ENCODE measurements at places on chromosomes 16 and 17.

GRCh38 chr16:11326084-11326736 lies 19.0 kb upstream of the RMI2 start:
- DNase-seq = no peak

DNA sequence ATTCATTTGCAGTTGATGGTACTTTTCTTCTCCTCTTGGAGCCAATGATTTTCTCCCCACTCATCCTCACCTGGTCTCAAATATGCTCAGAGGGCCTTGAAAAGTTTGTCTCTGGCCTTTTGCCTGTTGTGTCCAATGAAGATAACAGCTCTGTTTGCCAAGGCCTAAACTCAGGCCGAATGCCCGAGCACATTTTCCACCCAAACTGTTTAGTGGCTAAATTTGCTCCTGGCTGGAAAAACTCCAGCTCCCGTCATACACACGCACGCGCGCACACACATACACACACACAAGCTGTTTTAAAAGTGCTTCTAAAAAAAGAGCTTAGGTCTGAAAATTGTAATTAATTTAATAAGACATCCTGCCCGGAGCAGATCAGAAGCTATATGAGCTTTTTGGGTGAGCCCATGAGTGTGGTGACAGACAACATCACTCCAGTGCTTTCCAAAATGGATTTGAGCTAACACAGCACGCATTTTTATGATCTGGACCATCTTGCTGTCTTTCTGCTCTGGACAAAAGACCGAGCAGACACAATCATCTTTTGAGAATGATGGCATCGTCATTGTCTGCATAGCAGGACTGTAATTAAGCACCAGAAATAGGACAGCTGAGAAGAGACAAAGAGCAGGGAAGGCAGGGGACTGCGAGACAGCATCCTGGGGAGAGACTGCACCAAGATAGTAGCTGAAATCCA lies 48.9 kb downstream of the IRX6 start:
- no peak for DNase-seq

DNA sequence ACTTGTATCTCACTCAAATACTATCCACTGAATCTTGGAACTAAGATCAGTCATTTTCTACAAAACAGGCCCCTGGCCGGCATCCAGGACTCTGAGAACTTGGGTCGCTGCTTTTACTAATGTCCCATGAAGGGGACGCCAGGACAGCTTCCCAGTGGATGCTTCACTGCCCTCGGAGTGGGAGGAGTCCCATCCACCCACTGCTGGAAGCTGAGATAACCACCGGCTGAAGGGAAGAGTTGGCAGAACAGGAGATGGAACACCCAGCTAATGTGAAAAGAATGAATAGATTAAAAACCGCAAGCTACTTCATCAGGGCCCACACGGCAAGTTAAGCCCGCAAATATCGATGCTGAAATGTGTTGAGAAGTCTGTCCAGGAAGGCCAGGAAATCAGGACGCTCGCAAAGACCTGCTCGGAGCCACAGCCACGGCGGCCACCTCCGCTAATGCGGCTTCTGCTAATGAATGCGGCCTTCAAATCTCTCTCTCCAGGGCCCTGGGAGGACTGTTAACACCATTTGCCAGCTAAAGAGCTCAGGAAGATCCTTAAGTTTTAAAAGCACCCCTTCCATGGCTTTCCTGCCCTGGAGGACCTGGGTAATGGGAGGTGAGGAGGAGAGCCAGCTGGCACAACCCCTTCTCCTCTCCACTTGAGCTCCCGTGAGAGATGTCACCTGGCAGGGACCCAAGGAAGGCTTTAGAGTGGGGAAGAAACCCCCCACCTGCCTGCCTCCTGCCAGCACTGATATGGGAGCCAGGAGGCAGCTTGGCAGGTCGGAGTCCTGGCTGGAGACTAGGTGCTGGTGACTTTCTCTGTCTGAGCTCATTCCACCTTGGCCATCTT lies 226.6 kb upstream of the RPL38 start:
- DNase-seq = no peak

- no peak for DNase-seq
These were observed 2.3 kb downstream of the SOX15 start for GRCh38 chr17:7587420-7588151.

- DNase-seq = no peak
These were observed 12.7 kb downstream of the CYGB start for GRCh38 chr17:76524598-76525512.

GRCh38 chr16:24854607-24855171 lies 8.9 kb downstream of the SLC5A11 start:
- DNase-seq = no peak

DNA sequence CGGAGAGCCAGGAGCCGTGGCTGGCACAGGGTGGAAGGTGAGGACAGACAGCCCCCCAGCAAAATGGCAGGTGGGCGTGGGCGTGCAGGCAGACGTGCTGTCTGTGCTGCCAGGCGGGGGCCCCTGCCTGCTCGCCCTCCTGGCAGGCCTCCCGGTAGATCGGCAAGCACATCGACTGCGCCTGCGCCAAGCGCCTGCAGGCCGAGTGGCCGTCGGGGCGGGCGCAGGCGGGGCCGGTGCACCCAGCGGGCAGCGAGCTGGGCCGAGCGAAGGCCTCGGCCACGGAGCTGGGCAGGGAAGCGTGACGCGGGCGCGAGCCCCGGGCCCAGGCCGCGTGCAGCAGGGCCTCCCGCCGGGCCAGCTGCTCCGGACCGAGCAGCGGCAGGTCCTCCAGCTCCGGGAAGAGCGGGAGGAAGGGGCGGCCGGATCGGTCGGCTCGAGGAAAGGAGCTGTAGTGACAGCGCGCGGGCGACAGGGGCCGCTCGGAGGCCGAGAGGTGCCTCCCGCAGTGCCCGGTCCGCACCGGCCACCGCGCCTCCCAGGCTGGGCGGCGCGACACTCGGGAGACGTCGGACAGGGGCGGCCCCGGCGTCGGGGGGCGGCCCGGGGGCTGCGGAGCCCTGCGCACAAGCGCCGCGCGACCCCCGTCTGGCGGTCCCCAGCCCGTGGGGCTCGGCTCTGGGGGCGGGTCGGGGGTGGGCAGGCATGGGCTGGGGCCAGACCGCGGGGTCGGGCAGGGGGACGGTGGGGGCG lies 16.9 kb downstream of the GRIN2C start:
- no peak for DNase-seq

DNA sequence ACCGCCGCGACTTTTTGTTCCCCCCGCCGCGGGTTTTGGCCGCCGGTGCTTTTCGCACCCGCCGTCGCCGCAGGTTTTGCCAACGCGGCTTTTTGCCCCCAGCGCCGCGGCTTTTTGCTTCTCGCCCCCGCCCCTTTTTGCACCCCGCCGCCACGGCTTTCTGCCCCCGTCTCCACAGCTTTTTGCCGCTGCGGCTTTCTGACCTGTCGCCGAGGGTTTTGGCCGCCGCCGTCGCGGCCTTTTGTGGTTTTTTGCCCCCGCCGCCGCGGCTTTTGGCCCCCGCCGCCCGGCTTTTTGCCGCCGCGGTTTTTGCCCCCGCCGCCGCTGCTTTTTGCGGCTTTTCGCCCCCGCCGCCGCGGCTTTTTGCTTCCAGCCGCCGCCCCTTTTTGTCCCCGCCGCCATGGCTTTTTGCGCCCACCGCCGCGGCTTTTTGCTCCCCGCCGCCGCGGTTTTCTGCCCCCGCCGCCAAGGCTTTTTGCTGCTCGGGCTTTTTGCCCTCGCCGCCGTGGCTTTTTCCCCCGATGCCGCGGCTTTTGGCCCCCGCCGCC lies 151.1 kb downstream of the KCNJ18 start:
- DNase-seq = no peak

DNA sequence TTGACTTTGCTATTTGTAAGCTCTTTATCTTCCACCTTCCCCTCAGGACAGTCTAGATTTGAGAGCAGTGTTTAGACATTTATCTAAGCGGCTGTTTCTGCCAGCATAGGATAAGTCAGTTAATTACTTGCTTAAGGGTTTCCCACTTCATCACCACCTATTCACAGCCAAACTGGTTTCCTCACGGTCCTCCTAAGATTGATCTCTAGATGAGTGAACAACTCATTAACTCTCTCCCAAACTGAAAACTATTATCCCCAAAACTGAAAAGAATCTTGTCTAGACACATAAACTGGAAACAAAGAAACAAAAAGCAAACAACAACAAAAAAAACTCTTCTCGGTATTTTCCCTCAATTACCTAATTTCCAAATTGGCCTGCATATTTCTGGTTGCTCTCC lies 58.2 kb downstream of the SHCBP1 start:
- DNase-seq = no peak

DNA sequence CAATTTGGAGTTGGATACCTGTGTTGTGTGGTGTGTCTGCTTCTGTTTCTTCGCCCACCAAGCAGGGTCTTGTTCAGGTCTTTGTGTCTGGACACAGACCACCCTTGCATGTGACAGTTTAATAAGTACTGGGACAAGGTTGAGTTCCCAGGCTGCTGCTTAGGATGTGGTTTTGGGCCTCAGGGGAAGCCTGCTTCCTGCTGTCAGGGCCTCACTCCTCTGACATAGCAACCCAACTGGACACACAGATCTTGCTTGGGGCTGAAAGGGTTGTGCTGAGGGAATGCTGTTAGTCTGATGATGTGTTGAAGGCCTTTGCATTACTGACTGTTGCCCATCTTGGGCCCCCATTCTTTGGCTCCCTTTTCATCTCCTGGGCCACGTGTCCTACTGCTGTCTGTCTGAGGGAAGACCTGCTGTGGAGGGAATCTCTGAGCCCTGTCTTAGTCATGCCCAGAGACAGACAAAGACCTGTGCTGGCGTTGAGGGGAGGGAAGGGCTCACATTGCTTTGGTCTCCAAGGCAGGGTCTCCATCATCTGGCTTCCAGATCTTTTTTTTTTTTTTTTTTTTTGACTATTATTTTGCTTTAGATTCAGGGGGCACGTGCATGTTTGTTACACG lies 4.7 kb upstream of the TGFB1I1 start:
- no peak for DNase-seq

GRCh38 chr17:9200699-9201359 lies 179.5 kb downstream of the NTN1 start:
- DNase-seq = no peak

DNA sequence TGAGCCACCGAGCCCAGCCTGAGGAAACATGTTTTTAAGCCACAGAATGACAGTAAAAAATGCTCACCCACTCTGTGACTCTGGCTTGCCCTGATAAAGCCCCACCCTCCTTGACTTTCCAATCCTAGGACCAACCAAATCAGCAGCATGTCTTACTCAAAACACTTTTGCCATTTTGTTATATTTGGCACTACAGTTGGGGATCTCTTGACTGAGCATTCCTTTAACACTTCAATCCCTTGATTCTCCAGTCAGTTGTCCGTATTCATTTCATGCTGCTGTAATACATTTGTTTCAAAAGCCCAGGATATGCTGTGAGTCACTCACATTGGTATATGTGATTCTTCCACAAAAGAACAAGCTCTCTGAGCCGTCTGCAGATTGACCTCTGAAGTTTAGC lies 8.2 kb downstream of the MYH3 start:
- no peak for DNase-seq

GRCh38 chr17:76726776-76727718 lies at the start of gene METTL23:
Gene METTL23 (plus strand): TSS chr17:76726839. CDS start chr17:76729711, 2,872 bp downstream.
- DNase-seq = no peak

DNA sequence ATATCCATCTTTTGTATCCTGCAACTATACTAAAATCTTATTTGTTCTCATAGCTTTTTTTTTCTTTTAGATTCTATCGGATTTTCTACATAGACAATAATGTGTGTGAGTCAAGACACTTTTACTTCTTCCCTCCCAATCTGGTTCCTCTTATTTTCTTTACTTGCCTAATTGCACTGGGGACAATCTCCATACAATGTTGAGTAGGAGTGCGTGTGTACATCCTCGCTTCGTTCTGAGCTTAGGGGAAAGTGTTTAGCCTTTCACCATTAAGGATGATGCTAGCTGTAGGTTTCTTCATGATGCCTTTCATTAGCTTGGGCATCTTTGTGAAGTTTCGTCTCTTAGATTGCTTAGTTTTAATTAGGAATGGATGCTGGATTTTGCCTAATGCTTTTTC lies 2.9 kb downstream of the SPATA32 start:
- DNase-seq = no peak

GRCh38 chr16:86736502-86736901 lies 158.2 kb downstream of the FOXL1 start:
- no peak for DNase-seq

DNA sequence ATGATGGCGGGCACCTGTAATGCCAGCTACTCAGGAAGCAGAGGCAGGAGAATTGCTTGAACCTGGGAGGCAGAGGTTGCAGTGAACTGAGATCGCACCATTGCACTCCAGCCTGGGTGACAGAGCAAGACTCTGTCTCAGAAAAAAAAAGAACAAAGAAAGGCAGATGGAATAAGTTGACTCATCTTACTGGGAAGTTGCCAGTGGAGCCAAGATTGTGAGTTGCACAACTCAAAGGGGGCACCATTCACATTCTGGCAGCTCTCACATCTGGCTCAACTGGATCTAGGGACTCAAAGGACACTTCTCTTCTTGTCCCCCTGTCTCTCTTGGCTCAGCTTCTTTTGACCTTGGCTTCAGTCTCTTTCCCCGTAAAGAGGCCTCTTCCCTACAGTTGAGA lies 53.7 kb upstream of the ETV4 start:
- DNase-seq = no peak

DNA sequence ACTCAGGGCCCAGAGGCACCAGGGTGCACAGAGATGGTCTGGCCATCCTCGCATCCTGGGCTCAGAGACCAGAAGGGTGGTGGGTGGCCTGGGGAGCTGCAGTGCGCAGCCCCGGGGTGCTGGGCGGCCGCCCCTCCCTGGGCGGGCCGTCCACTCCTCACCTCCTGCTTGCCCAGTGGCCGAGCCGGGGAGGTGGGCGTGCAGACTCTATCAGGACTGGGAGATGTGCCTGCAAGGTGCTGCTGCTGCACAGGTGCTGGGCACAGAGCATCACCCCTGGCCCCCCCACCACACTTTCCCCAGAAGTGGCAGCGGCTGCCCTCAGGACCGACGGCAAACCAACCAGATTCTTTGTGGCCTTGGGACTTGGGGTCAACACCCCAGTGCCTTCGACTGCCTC lies at the start of gene SCN4A:
TSS of gene SCN4A (minus strand) at position 123 of the 400 bp plus-strand sequence. CDS start at position 46, 77 bp downstream.
- no peak for DNase-seq

DNA sequence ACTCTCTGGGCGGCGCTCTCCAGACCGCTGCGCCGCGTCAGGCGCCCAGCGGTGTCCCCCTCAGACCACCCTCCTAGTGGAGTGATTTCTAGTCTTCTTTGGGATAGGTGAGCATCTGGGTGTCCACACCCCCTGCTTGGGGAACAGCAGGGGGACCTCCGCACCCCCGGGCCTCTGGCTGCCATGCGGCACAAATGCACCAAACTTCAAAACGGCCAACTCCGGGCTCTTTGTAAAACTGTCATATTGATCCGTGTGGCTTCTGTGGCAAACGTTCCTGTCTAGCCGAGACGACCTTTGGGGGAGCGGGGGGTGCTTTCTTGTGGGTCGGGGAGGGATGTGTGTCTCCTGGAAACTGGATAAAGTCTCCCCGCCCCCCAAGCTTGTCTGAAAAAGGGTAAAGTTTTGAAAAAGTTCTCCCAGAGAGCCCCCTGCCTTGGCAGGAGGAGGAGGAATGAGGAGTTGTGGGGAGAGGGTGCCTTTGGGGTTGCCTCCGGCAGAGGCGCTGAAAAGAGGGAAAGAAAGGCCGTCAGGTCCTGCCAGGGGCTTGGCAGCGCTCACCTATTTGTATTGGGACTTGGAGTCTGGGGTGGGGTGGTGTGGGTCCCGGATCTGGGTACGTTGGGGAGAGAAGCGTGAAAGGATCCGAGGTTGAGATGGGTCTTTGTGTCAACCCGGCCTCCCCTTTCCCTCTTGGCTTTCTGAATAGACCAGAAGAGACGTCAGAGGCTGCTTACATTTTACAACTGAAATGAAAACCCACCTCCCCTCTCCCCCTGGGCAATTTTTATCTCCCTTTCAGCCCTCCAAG lies 2.2 kb upstream of the CHD3 start:
- DNase-seq = peak; percentile 58
